Cerebellum (tissue), 4 donors: ENCODE measurements at places on chromosomes 5 and 9. TPM values are rescaled to one million over a fixed set of nuclear protein-coding genes. Genes with fewer than 3 reads are reported as not detected.

DMXL1 gene
- 110 TPM for total RNA-seq

- DNase-seq, result no peak
Measured at GRCh38 chr9:108191065-108191464, 664.7 kb downstream of the ACTL7B start.

TLX3 gene
- 5.2 TPM for total RNA-seq

- DNase-seq, result no peak
Measured at GRCh38 chr5:67047616-67048015, 149.0 kb downstream of the CD180 start.

DNA sequence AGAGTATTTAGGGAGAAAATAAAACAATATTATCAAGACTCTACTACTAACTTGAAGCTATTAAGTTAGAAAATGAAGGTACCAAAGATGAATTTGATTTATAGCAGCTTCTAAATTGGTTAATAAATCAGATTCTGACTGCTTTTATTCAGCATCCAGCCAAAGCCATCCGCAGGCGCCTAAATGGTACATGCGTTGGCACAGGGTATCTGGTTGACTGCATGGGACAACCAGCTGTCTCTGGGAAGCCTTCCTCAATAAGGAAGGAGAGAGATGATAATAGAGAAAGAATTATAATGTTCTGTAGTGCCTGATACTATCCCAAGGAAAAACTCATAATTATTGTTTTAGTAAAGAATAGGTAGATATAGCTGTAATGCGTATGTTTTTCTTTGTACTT lies 9.1 kb upstream of the TRPM3 start:
- DNase-seq, result no peak

ASPN gene
- 2.9 TPM for total RNA-seq

PAEP gene
- not detected for total RNA-seq

GRCh38 chr9:122394265-122395125 lies 23.7 kb downstream of the PTGS1 start:
- no peak for DNase-seq

GRCh38 chr9:124776954-124777648 lies at the start of gene OLFML2A:
Gene OLFML2A (plus strand): TSS chr9:124777133. CDS start chr9:124777271, 138 bp downstream.
- no peak for DNase-seq

DNA sequence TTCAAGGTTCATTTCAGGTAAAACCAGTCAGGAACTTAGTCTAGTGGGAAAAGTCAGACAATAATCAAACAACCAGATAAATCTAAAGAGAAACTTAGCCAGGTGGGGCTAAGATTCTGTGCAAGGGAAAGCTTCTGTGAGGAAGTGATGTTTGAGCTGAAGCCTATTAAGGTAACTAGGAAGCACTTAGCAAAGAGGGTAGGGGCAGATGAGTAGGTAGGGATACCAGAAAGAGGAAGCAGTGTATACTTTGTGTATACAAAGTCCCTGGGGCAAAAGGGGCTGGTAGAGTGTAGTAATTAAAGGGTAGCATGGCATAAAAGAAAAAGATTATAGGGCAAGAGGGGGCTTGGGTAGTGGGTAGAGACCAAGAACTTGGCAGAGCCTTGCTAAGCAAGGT lies 3.6 kb upstream of the SPATA24 start:
- no peak for DNase-seq

DNA sequence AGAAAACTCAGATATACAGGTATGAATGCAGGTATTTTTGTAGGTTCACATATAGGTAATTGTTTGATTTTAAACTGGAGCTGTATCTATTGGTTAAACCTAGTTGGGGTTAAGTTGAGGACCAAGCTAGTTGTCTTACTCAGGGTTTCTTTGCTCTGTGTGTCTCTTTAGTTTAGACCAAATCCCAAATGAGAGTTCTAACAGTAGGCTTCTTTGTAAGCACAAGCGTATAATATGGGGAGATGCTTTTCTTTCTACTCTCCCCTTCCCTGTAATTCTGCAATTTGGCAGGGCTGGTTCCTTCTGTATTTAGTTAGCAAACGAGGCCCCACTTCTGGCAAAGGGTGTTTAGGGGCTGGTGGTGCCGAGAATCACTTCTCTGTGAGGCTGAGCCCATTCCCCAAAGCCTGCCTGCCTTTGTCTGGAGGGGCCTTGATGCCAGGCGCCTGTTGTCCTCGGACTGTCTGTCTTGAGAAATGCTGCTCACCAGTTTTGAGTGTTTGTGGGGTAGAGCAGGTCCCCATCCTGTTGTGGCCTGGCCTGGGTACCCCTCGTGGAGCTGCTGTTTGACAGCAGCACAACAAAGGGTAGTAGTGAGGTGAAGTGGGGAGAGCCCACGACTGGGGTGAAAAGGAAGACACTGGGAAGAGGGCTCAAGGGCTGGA lies 259.3 kb downstream of the FANCC start:
- no peak for DNase-seq

DNA sequence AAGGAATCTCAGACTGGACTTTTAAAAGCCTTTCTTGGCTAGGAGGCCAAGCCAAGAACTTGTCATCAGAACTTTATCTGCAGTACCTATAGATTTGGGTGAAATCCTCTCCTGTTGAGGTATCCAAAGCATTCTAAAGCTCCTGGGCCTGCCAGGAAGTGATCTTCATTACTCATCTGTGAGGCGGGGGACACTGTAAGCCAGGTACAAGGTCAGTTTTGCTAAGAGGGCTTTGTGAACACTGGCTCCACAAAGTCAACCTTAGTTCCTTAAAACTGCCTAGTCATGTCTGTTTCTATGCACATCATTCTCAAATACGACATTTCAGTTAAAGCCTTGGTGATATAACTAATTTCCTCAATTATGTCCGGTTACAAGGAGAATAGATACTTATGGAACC lies 236.7 kb downstream of the PIK3R1 start:
- no peak for DNase-seq

GRCh38 chr5:113036826-113037225 lies 60.2 kb downstream of the DCP2 start:
- DNase-seq, result no peak

DNA sequence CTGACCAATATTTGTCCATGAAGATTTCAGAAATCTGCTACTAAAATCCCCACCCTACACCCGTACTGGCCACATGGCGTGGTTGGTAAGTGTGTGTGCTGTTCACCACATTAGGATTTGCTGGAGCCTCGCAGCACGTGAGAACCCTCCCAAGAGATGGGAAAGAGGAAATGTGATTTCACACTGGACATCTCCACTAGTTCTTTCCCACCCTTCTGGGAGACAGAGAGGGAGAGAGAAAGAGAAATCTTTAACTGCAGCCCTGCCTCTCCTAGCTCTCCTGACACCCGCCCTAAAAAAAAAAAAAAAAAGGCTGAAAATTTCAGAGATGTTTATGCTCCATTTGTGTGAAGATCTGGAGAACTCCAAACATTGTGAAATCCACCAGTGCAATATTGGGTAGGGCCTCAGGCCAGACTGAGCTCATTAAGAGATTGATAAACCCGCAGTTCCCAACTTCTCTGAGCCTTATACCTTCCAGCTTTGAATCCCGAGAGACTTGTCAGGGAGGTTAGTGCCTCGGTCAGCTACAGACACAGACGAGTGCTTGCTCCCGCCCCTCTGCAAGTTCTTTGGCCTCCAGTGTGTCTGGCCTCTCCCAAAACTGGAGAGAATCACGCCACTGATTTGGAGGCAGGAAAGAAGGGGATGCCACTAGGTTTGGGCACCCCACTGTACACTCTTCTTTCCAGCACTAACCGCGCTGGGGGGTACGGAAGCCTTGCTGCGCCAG lies 1.9 kb downstream of the SPRY4 start:
- no peak for DNase-seq

DNA sequence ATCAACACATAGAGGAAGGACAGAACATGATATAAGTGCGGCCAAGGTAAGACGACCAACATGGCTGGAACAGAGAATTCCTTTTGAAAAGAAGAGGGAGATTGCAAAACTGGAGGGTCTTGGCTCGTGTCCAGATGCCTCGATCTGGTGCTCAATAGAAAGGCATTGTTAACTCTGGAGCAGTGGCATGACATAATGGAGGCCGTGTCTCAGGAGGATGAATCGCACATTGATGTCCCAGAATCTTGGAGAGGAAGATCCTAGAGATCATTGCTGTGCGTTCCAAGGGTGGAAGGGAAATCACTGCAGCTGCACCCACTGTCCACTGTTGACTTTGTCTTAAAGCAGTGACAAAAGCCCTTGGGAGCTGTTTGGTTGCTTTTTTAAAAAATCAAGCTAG lies 30.9 kb downstream of the GRAMD2B start:
- peak; percentile 5 for DNase-seq

GRCh38 chr9:124132671-124133147 lies 121.1 kb downstream of the LHX2 start:
- DNase-seq, result no peak

GRCh38 chr5:140785905-140786686 lies at the start of gene PCDHA1:
Gene PCDHA1 (plus strand): TSS chr5:140786140.
- DNase-seq, result no peak

HAPLN1 gene
- total RNA-seq, result 4.4 TPM

DNA sequence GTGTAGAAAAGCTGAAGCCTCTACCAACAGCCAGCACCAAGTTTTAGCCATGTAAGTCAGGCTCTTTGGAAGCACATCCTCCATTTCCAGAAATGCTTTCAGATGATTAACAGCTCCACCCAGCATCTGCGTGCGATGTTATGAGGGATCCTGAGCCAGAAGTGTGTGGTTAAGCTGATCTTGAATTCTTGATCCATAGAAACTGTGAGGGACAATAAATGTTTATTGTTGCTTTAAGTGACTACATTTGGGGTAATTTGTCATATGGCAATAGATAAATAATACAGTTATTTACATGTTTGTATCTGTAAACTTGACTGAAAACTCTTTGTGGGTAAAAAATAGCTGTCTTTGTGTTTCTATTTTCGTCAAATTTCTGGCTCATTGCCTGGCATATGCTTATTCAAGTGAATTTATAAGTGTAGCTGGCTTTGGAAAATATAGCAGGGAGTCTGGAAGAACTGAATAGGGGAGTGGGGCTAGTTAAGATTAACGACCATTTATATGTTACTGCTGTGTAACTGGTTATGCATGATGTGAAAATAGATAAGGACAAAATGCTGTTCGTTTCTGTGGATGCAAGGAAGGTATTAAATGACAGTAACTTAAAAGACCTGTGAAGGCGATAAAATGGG lies 234.1 kb downstream of the LRRC70 start:
- DNase-seq, result no peak

DNA sequence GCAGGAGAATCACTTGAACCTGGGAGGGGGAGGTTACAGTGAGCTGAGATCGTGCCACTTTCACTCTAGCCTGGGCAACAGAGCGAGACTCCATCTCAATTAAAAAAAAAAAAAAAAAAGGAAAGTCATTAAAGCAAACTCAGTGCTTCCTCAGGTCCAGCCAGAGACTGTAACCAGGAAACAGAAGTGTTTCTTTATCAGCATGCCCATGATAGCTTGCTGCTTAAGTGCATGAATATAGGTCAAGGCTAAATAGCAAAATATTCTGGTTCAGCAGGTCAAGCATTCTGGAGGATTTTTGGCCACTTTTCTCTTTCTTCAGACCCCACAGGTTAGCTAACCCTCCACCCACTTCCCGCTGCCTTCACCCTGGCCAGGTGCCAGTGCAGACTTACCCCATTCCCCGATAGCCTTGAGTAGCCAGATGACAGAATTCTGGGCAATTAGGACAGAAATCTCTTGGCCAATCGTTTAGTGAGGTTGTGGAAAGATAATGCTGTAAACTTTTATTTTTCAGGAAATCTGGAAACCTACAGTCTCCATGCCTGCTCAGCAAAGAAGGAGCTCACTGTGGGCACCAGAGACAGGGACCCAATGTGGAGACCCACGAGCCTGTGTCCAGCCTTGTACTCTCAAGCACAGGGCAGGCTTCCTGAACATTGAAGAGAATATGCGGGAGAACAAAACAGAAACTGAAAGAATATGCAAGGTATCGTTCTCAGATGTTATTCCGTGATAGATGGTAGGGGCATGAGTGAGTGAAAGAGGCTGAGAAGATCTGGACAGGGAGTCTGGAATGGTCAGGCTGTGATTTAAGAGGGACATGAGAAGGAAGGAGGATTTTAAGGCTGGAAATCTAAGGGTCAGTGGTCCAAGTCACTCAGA lies 4.2 kb upstream of the UGT3A2 start:
- no peak for DNase-seq

GRCh38 chr9:6356904-6357303 lies 28.7 kb downstream of the TPD52L3 start:
- DNase-seq, result no peak

GRCh38 chr5:78698191-78698791 lies 49.7 kb upstream of the LHFPL2 start:
- no peak for DNase-seq

ARID3C gene
- 0.45 TPM for total RNA-seq

- DNase-seq, result no peak
Measured at GRCh38 chr5:112787896-112788295, 50.2 kb downstream of the APC start.

DNA sequence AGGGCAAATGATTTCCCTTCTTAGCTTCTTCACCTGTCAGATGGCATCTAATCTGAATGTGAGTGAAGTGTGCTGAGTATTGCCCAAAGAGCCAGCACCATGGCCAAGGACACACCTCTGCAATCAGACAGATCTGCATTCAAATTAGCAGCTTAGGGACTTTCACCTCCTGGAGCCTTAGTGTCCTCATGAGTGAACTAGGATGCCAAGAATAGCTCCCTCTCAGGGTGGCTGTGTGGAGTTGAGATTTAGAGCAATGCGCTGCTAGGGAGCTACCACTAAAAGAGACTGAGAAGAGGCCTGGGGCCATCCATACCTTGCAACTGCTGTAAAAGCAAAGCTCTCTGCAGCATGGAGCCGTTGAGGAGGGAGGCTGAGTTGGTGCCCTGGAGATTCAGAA lies 1.4 kb downstream of the CIZ1 start:
- DNase-seq, result no peak

CNTNAP3 gene
- 18.4 TPM for total RNA-seq

DNA sequence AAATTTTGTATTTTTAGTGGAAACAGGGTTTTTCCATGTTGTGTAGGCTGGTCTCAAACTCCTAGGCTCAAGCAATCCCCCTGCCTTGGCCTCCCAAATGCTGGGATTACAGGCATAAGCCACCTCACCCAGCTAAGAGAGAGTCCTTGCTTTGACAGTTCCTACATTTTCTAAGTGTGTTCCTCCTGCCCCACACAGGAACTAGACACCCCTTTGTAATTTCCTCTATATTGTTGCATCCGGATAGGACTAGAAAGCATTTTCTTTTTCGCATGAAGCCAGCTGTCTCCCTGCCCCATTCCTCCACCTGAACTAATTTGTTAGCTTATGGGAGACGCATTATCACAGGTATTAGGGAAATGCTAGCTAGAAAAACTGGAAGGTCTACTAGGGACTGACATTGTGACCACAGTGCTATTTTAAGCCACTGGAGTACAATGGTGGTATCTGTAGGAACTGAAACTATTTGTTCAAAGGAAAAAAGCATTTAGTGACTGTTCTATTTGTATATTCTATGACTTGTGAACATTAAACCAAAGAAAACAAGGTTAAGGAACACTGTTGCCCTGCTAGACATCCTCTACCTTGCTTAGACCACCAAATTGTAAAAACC lies 214.1 kb downstream of the SMARCA2 start:
- no peak for DNase-seq

GRCh38 chr9:20582150-20582549 lies 40.1 kb downstream of the MLLT3 start:
- no peak for DNase-seq

GRCh38 chr5:17436761-17437221 lies 61.2 kb upstream of the TAF11L2 start:
- DNase-seq, result no peak

- no peak for DNase-seq
Measured at GRCh38 chr5:174547814-174548213, 176.6 kb upstream of the MSX2 start.

LCN9 gene
- not detected for total RNA-seq

GRCh38 chr5:139193928-139194327 lies 4.2 kb downstream of the SIL1 start:
- DNase-seq, result no peak

GRCh38 chr9:6692881-6693361 lies 47.4 kb upstream of the GLDC start:
- DNase-seq, result no peak
